ENCODE measurements at places on chromosomes 3 and 15.

- DNase-seq = peak; percentile 27
Measured at GRCh38 chr3:49415931-49416601, 3.8 kb downstream of the TCTA start.

DNA sequence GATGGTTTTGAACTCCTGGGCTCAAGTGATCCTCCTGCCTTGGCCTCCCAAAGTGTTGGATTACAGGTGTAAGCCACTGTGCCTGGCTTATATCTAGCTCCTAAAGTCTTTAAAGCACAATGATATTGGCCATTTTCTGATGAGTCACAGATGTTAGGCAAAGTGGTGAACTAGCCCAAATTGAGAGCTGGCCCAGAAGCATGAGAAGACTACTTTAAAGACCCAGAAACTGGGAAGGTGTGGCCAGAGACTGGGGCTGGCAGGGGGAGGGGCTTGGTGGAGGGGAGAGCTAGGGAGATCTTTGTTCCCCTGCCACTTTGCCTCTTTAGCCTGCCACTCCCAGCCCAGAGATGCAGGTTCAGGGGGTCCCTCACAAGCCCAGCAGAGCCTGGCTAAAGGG lies 21.6 kb downstream of the CHRNA3 start:
- DNase-seq = no peak

GRCh38 chr3:160183345-160184076 lies 41.7 kb upstream of the C3orf80 start:
- no peak for DNase-seq

- no peak for DNase-seq
Measured at GRCh38 chr3:45241206-45241605, 15.1 kb upstream of the TMEM158 start.

- DNase-seq = no peak
Measured at GRCh38 chr3:107689355-107689754, 166.6 kb downstream of the BBX start.

- DNase-seq = no peak
Measured at GRCh38 chr3:11254876-11255275, 17.3 kb upstream of the ATG7 start.

GRCh38 chr15:25543196-25543595 lies 104.4 kb upstream of the UBE3A start:
- DNase-seq = no peak

GRCh38 chr3:170529346-170529745 lies 56.5 kb downstream of the SLC7A14 start:
- DNase-seq = no peak

- peak; percentile 42 for DNase-seq
Measured at GRCh38 chr3:43389388-43390254, 103.3 kb downstream of the SNRK start.

GRCh38 chr15:101558221-101558941 lies 68.9 kb upstream of the PCSK6 start:
- no peak for DNase-seq

- DNase-seq = no peak
Measured at GRCh38 chr3:184784731-184785500, 27.1 kb upstream of the VPS8 start.

DNA sequence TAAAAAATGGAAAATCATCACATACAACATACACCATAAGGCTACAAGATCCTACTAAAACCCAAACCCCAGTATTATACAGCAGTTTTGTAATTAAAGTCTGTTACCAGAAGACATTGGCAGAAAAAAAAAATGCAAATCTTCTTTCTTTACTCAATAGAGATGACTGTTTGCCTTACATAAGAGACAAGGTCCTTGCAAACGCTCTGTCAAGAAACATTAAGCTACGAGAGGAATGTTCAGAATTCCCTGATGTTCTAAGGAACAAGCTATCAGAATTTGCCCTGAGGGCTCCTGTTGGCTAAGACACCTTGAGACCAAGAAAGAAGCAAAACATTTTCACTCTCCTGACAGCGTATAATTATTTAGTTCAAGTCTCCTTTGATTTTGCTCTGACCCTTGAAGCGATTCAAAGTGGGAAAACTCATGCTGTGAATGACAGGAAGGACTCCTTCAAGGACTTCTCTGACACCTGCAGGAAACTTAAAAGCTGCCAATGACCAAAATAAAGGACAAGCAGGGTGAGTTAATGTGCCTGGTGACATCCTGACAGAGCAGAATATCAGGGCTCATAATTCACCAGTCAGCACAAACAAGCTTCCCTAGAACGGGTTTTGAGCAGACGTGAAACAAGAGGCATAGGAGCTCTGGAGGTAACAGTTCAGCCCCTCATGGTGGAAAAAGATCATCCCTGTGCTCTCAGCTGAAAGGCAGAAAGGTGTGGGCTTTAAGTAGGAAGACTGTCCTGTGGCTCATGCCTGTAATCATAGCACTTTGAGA lies 2.5 kb downstream of the SCAMP2 start:
- no peak for DNase-seq

DNA sequence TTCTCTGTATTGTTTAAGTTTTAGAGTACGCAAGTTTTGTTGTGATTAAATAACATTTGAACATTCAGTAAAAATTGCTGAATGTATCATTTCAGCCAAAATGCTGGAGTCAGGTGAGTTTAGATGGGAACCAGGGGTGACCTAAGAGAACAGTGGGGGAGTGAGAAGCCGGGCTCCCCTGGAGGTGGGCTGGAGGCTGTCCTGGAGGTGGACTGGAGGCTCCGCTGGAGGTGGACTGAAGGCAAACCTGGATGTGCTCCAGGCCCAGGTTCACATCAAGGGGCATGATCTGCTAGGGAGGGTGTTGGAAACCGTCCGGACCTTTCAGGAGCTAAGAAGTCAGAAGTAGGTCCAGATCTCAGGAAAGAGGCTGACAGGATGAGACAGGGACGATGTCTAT lies 23.7 kb downstream of the DNAJB8 start:
- no peak for DNase-seq

- no peak for DNase-seq
Measured at GRCh38 chr3:125213364-125213755, 812 bp upstream of the SLC12A8 start.

DNA sequence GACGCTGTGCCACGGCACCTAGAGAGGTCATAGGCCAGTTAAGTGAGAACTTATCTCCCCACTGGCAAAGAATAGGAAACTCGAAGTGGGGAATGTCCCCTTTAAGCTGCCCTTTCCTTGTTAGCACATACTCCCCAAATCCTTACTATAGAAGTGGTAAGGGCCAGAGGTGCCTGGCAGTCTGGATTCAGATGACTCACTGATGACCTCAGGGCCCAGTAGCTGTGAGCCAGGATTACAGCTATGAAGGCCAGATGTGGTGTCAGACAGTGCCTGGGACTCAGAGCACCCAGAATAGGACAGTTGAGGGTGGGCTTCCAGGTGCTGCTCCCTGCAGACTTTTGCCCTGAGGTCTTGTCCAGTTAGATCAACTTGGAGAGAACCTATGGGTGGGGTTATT lies 37.7 kb downstream of the PDIA5 start:
- no peak for DNase-seq

All from stimulated activated CD8-positive, alpha-beta memory T cell treated with anti-CD3 and anti-CD28 coated beads, Interleukin-7, amount 100 ng/mL, for 1 hour (primary cell).